ENCODE measurements at places on chromosomes 13 and 19.

DNA sequence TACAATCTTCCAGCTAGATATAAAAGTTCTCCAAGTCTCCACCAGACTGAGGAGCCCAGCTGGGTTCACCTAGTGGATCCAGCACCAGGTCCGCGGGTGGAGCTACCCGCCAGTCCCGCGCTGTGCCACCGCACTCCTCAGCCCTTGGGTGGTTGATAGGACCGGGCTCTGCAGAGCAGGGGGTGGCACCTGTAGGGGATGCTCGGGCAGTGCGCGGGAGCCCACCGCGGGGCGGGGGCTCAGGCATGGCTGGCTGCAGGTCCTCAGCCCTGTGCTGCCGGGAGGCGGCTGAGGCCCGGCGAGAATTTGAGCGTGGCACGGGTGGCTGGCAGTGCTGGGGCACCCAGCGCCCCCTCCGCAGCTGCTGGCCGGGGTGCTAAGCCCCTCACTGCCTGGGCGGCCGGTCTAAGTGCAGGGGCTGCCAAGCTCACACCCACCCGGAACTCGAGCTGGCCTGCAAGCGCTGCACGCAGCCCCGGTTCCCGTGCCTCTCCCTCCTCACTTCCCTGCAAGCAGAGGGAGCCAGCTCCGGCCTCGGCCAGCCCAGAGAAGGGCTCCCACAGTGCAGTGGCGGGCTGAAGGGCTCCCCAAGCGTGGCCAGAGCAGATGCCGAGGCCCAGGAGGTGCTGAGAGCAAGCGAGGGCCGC is 542.8 kb upstream of the PCDH9 start:
- no peak for DNase-seq

GRCh38 chr19:35629332-35629633 is 447 bp downstream of the RBM42 start:
- no peak for DNase-seq

- DNase-seq = no peak
Measured at GRCh38 chr13:25117312-25117711, 21.4 kb downstream of the PABPC3 start.

GRCh38 chr19:720345-721160 is 11.8 kb downstream of the PALM start:
- DNase-seq = no peak

- no peak for DNase-seq
Measured at GRCh38 chr19:4519521-4520277, 1.4 kb upstream of the PLIN4 start.

Measured in NCI-H1092 treated with DMSO at 0.1 percent for 48 hours (cell line).